ENCODE measurements at places on chromosomes 4 and X. TPM values are rescaled to one million over a fixed set of nuclear protein-coding genes. Genes with fewer than 3 reads are reported as not detected.

DNA sequence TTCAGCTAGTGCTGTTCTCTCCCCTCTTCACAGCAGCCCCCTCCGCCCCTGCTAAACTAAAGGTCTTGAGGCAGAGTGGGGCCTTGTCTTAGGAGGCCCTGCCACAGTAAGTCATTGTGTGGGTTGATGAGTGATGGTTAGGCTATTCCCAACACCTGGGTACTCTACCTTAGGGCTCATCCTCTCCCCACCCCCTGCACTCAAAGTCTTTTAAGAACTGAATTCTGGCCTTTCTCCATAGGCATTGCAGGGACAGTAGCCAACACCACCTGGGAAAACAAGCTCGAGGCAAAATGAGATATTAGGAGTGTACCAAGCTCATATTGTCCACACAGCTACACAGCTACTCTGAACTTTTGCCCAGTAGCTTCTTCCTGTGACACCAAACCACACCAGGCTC, 42.5 kb downstream of the RAB40AL start:
- no peak for DNase-seq

CD40LG gene
- not detected for total RNA-seq

DNA sequence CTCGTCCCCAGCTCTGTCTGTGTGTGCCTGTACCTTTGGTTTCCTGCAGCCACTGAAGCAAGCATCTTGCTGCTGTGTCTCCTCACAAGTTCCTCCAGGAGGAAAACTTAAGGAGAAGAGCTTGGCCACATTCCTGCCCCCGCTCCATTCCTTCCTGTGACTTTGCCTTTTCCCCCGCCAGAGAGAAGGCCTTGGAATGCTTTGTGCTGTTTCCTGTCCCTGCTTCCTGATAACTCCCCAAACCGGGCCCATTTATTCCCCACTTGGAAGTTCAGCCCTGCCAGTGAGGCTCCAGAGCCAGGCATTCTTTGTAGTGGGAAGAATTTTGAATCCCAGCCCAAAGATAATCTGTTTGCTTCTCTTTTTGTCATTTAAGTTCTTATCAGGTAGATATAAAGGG, 33.1 kb downstream of the SMIM10L2A start:
- DNase-seq, result no peak

DNA sequence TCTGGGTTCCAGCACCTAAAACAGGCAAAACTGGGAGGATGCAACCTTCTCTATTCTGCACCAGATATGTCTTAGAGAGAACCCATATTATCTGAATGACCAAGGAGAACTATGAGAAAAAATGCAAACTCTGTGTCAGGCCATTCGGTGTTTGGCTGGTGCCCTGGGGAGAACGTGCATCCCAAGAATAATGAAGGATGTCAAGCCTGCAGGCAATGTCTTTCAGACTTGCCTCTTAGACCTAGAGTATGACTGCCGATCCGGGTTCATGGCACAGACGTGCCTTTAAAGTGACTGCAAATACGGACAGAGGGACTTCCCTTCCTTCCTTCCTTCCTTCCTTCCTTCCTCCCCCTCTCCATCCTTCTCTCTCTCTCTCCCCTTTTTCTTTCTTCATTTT, 6.9 kb downstream of the XAGE1B start:
- DNase-seq, result no peak

DNA sequence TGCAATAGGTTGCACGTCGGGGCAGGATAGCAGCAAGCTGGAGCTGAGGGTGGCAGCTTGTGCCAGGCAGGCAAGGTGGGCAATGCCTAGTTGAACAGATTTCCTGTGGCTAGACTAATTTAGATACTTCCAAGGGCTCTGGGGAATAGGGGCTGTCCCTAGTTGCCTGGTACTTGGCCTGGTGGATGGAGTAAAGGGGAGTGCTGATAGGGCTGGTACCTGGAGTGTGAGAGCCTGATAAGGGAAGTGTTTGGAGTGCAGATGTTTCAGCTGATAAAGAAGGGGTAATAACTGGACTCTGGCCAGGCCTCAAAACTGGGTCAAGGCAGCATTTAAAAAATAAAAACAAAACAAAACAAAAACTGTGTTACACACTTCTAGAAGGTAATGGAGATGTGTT, 665.5 kb downstream of the CCSER1 start:
- no peak for DNase-seq

DNA sequence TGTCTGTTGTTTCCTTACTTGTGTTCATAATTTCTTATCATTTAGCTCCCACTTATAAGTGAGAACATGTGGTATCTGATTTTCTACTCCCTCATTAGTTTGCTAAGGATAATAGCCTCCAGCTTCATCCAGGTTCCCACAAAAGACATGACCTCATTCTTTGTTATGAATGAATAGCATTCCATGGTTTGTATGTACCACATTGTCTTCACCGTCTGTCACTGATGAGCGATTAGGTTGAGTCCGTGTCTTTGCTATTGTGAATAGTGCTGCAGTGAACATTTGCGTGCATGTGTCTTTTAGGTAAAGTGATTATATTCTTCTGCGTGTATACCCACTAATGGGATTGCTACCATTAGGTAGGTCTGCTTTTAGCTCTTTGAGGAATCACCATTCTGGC, 624.3 kb upstream of the EPHA5 start:
- peak; percentile 82 for DNase-seq

GRCh38 chr4:90080116-90080515, 47.1 kb upstream of the CCSER1 start:
- no peak for DNase-seq

DNA sequence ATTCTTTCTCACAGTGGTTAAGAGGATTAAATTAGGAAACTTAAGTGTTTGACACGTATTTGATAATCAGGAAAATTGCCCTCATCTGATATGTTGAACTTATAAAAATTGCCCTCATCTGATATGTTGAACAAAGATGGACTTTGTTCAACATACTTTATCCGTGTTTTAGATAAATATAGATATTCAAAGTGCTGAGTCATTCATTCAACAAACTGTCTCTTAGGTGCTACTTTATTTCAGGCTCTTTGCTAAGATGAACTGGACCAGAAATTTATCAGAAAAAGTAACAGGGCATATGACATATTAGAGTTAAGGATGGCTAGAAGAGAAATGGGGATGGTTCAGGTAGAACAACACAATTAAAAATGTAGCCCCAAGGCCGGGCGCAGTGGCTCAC, 81.7 kb downstream of the IL1RAPL1 start:
- no peak for DNase-seq

- DNase-seq, result peak; percentile 62
Measured at GRCh38 chr4:20391198-20391597, 139.5 kb downstream of the SLIT2 start.

- DNase-seq, result no peak
Measured at GRCh38 chr4:183729069-183729406, 69.9 kb downstream of the TRAPPC11 start.

- no peak for DNase-seq
Measured at GRCh38 chr4:30511751-30512150, 208.4 kb upstream of the PCDH7 start.

GRCh38 chr4:81466841-81467671, 4.7 kb downstream of the RASGEF1B start:
- peak; percentile 26 for DNase-seq

DNA sequence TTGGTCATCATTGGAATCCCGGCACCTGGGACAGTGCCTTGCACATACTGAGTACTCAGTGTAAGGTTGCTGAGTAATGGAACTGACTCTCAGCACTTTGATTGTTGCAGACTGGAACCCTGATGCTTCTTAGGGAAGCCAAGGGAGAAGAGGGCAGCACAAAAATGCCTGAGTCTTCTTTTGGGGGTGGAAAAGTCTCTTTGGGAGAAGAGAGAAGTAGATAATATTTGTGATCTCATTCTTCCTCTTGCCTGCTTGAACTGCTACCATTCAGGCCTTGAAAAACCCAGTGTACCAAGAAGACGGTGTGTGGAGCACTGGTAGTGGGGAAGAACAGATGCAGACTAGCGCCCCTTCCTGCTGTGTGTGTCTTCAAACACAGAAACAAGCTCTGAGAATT, 12.3 kb downstream of the SFRP2 start:
- DNase-seq, result no peak

DNA sequence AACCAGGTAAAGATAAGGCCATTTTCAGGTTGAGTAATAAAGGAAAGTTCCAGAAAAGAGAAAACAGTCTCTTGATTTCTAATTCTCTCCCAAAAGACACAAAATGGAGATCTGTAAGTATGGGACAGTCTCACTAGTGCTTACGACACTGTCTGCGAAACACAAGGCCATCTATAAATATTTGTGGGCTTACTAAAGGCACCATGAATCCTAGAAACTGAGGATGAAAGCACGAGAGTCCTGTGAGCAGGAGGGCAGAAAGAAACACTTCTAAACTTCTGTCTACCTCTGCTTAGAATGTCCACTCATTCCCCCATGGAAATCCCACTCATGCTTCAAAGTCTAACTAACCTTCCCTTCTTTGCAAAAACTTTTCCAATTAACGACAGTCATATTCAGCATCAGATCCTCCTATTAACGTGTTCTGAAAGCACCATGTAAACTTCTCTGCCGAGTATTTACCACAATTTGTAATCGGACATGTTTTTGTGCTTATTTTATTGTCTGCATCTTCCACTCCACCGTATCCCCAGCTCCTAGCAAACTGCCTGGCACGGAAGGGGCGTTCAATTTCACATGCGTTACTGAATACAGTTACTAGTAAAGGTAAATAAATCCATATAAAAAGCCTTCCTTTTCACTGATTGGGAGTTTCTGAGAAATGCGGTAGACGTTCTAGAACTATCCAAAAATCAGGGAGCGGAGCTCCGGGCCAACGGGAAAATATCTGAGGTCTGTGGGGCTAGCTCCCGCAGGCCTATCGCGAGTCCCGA, 665 bp downstream of the PSMD10 start:
- peak; percentile 41 for DNase-seq

DNA sequence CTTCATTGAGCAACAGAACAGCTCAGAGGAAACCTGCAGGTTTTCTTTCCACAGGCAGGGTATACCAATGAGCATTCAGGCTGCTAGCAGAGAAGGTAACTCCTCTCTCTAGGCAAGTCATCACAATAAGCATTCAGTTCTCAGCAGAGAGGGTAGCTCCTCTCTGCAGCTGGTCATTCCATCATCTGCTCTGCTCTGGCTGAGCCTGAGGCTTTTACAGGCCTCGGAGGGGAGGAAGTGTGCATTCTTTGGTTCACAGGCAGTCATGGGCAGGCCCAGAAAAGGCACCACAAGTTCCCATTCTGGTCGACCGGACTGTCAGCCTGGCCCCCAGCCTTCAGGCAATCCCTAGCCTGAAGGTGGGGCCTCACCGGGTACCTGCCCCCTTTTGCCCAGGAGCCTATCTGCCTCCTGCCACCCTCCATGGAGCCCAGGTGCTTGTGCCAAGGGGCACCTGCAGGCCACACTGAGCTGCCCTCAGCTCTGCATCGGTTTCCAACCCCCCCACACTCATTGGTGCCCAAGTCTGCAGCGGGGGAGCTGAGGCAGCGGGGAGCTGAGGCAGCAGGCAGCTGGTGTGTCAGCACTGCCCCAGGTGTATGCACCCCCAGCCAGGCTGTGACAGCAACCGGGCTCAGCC, 83.1 kb downstream of the PRDM5 start:
- DNase-seq, result no peak

- DNase-seq, result no peak
Measured at GRCh38 chr4:69534697-69535096, 39.0 kb upstream of the UGT2B4 start.

BEND2 gene
- not detected for total RNA-seq

DNA sequence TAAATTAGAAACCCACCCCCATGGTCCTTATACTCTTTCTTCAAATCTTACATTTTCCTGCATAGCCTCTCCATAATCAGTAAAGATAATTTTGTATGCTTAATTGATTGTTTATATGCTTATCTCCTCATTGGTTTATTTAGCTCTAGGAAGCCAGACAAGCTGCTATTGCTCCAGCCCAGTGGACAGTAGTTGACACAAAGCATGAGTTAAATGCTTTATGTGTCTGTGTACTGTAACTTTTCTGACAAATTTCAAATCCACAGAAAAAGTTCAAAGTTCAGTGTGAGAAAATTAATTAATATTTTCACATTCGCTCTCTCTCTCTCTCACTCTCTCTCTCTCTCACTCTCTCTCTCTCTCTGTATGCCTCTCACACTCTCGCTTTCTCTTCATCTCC, 181.7 kb downstream of the GABRB1 start:
- DNase-seq, result no peak

DNA sequence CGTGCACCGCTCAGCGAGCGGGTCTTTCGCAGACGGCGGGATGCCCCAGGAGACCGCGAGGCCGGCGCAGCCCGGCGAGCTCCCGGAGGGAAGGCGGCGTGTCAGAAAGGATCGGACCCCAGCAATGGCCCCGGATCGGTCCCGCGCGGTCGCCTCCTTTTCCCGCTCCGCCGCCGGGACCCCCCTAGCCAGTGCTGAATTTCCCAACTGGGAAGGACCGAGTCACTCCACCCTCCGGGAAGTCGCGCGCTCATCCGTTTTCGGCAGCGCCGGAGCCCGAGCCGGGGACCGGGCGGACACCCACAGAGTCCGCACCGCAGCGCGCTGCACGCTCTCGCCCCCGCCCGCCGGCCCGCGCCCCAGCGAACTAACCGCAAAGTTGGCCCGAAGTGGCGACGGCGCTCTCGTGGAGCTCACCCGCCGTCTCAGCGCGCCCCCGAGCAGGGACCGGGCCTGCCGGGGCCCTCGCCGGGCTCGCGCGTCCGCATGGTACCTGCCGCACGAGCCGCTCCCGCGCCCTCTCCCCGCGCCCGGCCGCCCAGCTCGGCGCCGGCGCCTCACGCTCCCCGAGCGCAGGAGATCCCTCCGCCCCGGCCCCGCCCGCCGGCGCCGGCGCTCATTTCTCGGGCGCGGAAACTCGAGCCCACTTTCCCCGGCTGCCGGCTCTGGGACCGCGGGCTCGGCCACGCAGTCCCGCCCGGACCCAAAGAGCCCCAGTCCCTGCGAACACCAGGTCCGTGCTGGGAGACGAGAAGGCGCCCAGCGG, at the start of gene FAT1:
Gene FAT1, minus strand, starts transcription at position 565 of the 766 bp plus-strand sequence. CDS start 14,029 bp downstream, outside the sequence.
- peak; percentile 73 for DNase-seq

- DNase-seq, result no peak
Measured at GRCh38 chrX:21047034-21047455, 327.2 kb upstream of the CNKSR2 start.

DNA sequence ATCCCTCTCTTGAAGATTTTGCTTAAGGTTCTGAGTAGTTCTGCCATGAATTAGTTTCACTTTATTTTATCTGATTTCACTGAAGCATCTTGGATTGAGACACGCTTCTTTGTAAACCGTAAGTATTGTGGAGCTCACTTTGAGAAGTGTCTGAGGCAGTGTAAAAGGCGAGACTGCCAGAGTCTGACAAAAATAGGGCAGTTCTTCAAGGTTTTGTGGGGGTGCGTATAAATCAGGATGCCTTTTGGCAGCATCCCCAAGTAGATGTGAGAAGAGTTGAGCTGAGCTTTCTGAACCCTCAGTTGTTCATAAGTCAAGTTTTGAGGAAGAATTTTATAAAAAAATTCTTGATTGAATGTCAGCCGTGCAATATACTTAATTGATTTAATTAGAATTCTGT, 76.3 kb downstream of the RBPJ start:
- DNase-seq, result no peak

DNA sequence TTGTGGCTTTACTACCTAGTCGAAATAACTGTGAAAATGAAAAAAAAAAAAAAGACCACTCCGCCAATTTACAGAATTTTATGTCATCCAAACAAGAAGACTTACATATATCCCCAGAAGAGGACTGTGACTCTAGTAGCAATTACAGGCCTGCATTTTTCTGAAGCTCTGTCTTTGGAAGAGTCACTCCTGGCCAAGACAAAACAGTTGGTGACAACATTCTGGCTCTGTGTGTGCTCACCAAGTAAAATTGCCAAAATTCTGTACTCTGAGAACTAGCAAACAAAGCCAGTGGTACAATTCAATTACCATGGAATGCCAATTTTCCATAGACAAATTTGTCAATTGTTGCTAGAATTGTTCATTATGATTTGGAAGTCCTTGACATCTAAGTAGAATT, 311.1 kb downstream of the PDGFC start:
- DNase-seq, result no peak

TLL1 gene
- total RNA-seq, result 2.7 TPM

- no peak for DNase-seq
Measured at GRCh38 chr4:101198682-101199339, 148.5 kb downstream of the PPP3CA start.

Data from astrocyte (in vitro differentiated cells and primary cell).